Left lobe of liver (tissue), 2 donors: ENCODE measurements at places on chromosomes 3 and 15. TPM values are rescaled to one million over a fixed set of nuclear protein-coding genes. Genes with fewer than 3 reads are reported as not detected.

Gene DAZL
- total RNA-seq, result not detected

DNA sequence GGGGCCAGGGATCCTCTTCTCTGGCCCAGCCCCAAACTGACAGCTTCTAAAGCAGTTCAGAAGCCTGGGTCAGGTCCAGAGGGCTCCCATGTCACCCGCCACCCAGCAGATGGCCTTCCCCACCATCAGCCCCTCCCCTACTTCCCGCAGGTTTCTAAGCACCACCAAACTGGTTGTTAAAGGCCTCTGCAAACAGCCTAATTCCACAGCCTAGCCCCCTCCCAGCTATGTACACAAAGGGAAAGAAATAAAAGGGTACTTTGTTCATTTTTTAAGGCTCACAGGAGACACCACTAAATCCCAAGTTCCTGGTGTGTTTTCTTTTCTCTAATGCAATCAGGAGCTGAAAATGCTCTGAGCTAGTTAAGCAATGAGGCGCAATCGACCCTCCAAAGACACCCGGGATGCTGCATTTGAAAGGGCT, 30.6 kb downstream of the PLCH1 start:
- DNase-seq, result no peak

DNA sequence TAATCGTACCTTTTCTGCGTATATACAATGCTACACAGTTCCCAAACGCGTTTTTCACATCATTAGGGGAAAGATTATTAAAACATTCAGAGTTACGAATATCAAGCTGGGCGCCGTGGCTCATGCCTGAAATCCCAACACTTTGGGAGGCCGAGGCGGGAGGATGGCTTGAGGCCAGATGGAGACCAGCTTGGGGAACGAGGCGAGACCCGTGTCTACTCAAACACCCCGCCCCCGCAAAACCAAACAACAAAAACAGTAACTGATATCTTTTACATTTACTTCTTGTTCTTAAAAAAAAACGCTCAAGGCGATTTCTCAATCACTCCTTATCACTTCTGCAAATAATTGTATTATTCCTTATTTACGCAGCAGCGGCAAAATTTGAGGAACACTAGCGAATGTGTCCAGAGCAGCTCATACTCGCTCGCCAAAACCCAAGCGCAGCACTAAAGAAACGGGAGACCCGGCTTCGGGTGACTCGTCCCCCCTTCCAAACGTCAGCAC, 1.2 kb downstream of the ZBTB11 start:
- no peak for DNase-seq

- no peak for DNase-seq
Measured at GRCh38 chr3:150547045-150547741, 606 bp downstream of the EIF2A start.

Gene FXR1
- total RNA-seq, result 40.6 TPM

- no peak for DNase-seq
Measured at GRCh38 chr3:61454006-61454585, 107.3 kb upstream of the PTPRG start.

DNA sequence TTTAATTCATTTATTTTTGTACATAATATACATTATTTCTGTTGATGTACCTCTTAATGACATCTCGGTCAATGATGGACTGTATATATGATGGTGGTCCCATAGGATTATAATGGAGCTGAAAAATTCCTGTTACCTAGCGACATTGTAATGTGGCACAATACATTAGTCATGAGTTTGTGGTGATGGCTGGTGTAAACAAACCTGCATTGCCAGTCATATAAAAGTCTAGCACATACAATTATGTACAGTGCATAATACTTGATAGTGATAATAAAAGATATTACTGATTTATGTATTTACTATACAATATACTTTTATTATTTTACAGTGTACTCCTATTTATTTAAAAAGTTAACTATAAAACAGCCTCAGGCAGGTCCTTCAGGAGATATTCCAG, 15.1 kb downstream of the TTC14 start:
- no peak for DNase-seq

DNA sequence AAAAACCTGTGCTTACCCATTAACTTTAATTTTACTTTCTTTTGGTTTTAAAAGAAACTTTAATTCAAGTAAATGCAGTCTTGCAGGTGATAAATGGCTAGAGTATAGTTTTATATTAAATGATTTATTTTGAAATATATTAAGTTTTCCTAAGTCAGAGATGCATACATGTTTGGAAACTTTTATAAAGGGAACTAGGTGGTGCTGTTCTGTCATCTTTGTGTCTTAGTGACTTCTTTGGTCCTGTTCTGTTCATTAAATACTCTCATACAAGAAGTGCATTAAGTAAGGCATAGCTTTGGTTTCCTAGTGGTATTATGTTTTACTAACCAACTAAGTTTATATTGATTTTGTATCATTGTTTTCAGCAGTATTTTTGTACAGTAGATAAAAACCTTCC, 15.6 kb downstream of the CADM2 start:
- DNase-seq, result no peak
